ENCODE measurements at places on chromosomes 3 and 15.

- DNase-seq: no peak
Measured at GRCh38 chr3:11214451-11214978, 57.7 kb upstream of the ATG7 start.

DNA sequence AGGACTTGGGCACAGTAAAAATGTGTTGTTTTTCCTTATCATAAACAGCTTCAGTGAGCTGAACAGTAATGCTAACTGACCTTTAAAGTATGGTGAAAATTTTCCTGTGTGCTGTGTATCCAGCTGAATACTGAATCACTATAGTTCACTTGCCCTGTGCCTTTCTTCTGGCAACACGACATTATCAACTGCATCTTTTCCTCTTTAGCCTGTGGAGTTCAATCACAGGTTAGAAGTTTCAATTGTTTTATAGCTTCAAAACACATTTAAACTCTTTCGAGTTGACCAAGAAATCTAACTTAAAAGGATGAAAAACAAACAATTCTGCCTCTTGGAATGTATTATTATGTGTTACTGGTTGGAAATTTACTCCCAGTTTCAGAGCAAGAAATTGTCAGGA lies 1120.7 kb upstream of the ALCAM start:
- DNase-seq: no peak

GRCh38 chr3:128487538-128487812 lies 5.5 kb downstream of the GATA2 start:
- DNase-seq: no peak

DNA sequence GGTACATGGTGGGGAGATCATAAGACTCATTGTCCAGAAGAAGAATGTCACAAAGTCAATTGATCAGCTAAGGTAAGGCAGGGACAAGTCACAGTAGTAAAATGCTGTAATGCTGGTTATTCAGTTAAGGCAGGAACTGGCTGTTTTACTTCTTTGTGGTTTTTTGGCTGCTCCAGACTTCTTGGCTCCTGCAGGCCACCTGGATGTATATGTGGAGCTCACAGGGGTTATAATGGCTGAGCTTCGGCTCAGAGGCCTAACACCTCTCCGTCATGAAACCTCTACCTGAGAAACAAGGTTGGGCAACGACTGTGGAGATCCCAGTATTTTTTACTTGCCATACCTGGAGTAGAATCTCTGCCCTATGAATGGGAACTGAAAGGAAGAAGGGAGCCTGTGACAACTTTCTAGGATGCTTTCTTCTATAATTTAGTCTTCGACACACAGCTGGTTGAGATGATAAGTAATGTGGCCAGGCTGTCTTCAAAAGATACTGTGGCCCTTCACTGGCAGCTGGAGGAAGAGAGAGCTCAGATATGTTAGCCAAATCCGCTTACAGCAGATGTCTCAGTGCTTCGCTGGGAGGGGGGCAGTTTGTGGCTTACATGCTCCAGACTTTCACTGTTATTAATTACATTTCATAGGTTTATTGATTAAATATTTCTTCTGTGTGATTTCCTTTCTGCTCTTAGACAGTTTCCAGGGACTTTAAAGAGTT lies 887.8 kb downstream of the IGSF11 start:
- no peak for DNase-seq

Measured in NCI-H1417 treated with DMSO at 0.1 percent for 48 hours (cell line).